Stimulated activated CD8-positive, alpha-beta memory T cell treated with anti-CD3 and anti-CD28 coated beads, Interleukin-4, amount 100 ng/mL, for 4 hours (primary cell): ENCODE measurements at places on chromosomes 16 and 17.

GRCh38 chr16:57815987-57816745, 13.9 kb upstream of the KIFC3 start:
- DNase-seq: no peak

DNA sequence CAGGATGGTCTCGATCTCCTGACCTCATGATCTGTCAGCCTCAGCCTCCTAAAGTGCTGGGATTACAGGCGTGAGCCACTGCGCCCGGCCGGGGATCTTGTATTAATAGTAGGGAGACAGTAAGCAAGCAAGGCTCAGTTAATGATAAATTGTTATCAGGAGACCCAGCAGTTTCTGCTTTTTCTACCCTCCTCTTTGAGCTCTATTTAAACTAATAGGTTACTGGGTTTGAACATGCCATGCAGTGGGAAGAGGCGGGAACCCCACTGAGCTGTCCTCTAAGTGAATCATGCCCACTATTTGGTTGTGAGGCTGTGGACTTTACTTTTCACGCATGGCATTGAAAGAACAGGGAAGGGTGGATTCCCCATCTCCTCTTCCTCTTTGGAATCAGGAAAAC, 223.9 kb downstream of the WWOX start:
- no peak for DNase-seq

- DNase-seq: no peak
These were observed 279 bp downstream of the HNF1B start for GRCh38 chr17:37744633-37744927.

DNA sequence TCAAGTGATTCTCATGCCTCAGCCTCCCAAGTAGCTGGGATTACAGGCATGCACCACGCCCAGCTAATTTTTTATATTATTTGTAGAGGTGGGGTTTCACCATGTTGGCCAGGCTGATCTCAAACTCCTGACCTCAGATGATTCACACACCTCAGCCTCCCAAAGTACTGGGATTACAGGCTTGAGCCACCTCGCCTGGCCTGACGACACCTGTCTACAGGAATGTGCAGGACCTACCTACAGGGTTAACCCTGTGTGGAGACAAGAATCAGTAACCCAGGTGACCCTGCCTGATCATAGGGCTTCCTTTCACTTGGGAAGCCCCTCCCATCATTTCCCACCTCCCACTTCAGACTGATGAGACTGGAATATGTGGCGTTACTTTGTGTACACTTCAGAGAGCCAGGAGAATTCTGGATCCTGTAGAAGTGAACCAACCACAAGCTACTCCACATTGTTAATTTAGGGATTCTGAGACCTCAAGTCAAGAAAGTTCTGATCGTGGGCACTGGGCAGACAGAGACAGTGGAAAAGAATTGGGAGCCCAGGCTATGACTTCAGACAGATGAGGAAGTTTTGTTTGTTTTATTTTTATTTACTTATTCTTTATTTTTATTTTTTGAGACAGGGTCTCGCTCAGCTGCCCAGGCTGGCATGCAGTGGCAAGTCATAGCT, 5.7 kb upstream of the MILR1 start:
- DNase-seq: no peak

DNA sequence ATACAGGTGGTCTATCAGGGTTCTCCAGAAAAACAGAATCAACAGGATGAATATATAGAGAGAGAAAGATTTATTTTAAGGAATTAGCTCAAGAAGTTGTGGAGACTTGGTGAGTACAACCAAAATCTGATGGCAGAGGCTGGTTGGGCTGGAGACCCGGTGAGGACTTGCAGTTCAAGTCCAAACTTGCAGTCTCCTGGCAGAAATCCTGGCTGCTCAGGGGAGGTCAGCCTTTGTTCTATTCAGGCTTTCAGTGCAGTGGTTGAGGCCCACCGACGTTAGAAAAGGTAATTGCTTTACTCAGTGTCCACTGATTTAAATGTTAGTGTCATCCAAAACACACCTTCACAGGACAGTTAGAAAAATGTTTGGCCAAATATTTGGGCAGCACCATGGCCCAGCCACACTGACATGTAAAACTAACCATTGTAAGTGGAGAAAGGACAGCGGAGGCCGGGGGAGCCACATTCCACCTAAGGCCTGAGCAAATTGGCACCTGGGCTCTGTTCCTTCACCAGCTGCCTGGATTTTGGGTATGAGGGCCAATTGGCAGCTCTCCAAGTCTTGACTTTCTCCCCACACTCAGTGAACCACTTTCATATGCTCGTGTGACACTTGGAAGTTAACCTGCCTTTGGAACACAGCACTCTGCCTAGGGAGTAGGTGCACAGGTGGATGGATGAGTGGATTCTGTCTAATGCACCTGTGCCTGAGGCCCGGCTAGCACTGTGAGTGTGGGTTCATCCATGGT, 54.7 kb downstream of the CACNG5 start:
- no peak for DNase-seq

DNA sequence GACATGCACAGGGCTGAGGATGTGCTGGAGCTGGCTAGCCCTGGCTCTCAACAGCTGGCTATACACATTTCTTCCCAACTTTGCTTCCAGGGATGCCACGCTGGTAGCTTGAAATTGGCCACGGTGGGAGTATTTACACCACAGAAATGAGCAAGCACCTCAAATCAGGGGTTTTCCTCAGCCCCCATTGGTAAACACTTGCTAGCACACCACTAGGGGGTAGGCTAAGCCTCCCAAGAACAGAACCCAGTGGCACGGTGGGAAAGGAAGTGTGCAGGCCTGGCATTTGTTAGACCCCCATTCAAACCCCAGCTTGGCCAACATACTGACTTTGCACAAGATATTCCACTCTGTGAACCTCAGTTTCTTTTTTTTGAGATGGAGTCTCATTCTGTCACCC, 12.9 kb downstream of the DRC3 start:
- no peak for DNase-seq

GRCh38 chr17:44972953-44973352, 4.8 kb upstream of the C1QL1 start:
- DNase-seq: no peak

DNA sequence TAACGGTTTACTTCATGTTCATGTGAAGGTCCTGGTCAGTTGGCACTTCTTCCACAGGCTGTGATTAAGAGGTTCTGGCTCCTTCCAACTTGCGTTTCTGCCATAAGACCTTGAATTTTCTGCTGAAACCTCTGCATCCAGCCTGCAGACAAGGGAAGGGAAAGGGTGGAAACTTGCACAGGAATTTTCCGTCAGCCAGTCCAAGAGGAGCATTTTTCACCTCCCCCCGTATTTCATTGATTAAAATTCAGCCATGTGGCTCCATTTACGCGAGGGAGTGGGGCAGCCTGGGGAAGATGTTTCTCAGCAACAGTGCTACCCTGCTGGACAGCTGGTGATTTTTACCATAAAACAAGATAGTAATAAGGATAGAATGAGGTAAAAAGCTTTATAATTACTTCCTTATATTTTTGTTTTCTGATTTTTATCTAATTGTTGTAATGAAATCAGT, 101.5 kb upstream of the SMIM36 start:
- DNase-seq: no peak

DNA sequence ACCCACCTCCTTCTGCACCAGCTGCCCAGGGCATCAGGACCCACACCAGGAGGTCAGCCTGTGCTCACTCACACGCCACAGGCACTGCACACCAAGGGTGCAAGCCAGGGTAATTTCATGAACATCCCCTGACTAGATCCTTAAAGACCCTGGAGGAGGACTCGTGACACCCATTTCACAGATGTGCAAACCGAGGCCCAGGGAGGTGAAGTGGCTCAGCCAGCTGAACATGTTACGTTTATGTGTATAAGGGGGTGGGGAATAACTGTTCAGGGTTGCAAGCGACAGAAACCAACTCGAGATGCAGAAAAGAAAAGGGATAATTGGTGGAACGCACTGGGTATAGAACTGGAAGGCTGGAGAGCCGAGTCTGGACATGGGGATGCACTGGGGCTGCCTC, 138.1 kb upstream of the FOXF1 start:
- no peak for DNase-seq

DNA sequence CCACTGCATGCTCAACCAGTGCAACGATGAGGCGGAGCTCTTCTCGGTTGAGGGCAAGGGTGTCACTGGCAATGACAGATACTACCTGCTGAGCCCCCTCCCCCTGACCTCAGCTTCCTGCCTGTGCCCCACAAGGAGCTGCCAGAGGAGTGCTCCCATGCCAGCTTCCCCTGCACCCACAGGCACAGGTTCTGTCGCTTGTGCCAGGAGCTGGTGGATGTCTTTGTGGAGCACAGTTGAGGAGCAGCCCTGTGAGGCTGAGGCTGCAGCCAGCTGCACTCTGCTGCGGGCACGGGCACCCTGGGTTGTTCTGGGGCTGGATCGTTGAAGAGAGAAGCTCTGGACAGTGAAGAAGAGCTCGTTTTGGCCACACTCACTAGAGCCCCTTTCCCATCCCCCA, 165.3 kb upstream of the ZNF267 start:
- DNase-seq: no peak

DNA sequence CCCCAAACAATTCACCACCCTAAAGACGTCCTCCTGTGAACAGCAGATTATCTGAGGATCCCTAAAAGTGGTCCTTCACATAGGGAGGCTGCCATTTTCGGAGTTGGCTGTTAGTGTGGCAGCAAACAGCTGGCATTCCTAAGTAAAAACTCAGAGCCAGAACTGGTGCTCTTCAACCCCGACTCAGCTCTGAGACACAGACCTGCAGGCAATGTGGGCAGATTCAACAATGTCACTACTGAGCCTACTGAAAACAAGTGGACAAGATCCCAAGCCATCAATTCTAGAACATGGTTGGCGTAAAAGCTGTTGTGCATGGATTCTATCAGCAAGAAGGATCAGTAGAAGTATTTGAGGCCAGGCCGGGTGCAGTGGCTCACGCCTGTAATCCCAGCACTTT, 247.2 kb downstream of the NTN1 start:
- DNase-seq: no peak

- DNase-seq: peak; percentile 13
These were observed 141.2 kb downstream of the AATF start for GRCh38 chr17:37089956-37090355.

GRCh38 chr17:47996201-47996600, 25.3 kb downstream of the CDK5RAP3 start:
- no peak for DNase-seq

DNA sequence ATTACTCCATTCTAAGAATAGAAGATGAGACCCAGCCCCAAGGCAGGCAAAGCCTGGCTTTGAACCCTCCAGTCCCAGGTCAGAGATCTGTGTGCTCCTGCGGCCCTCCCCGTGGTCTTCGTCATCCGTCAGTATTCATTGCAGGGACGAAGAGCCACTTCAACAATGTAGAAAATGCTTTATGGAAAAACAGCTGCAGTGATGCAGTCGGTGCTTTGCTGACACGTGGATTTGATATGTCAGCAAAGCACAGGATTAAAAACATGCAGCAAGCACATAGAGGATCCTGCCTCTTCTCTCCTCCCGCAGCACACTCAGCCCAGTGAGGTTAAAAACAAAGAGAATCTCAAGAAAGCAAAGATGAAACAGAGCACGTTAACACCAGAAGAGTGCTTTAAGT, 117.1 kb upstream of the AXIN2 start:
- DNase-seq: no peak

DNA sequence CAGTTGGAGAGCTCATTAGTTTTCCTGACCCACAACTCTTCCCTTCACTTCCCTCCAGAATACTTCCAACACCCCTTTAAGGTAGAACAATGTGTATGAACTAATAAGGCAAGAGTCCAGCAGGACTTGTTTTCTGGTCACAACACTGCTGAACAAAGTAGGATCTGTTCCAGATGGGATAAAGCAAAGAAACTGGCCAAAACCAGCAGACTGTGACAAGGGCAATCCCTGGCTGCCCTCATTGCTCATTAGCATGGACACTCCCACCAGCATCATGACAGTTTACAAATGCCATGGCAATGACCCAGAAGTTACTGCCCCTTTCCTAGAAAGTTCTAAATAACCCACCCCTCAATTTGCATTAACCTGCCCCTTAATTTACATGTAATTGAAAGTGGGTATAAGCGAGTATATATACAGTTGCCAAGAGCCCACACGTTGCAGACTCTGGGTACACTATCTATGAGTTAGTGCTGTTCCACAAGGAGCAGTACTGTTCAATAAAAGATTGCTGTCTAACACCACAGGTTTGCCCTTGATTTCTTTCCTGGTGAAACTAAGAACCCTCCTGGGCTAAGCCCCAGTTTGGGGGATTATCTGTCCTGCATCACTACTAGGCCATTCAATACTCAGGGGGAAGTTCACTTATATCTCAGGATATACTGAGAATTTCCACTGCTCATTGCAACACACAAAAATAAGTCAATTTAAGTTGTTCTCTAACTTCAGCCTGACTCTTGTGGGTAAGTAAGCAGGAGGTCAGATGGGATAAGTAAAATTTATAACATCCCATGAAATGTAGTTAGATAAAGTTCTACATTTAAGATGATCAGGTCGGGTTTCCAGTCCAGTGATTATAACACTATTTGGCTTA, 82.3 kb downstream of the SSH2 start:
- DNase-seq: no peak

GRCh38 chr17:40862985-40863733, 3.9 kb downstream of the KRT12 start:
- no peak for DNase-seq

- DNase-seq: no peak
These were observed 119.4 kb downstream of the USP31 start for GRCh38 chr16:23029733-23030420.

- DNase-seq: no peak
These were observed 1.2 kb downstream of the NPTX1 start for GRCh38 chr17:80474961-80475909.

- DNase-seq: no peak
These were observed 140.0 kb downstream of the CHD9NB start for GRCh38 chr16:52912565-52913173.

GRCh38 chr16:19400711-19401110, 17.0 kb upstream of the TMC5 start:
- no peak for DNase-seq

- no peak for DNase-seq
These were observed 193.5 kb downstream of the WWOX start for GRCh38 chr16:78292844-78293380.
